ENCODE measurements at places on chromosomes 4 and X. TPM values are rescaled to one million over a fixed set of nuclear protein-coding genes. Genes with fewer than 3 reads are reported as not detected.

The PLAC8 gene
- 0.55 TPM for total RNA-seq

The UCHL1 gene
- 986 TPM for total RNA-seq

The PPEF2 gene
- not detected for total RNA-seq

The H2BW2 gene
- total RNA-seq, result not detected

The DDIT4L gene
- total RNA-seq, result 0.21 TPM

The TMSB15C gene
- 0.19 TPM for total RNA-seq

The HTR2C gene
- total RNA-seq, result not detected

The TMEM154 gene
- total RNA-seq, result 0.06 TPM

The CHM gene
- total RNA-seq, result 8.6 TPM

The USP38 gene
- total RNA-seq, result 7.0 TPM

The EDA2R gene
- 12.4 TPM for total RNA-seq

The AVPR2 gene
- not detected for total RNA-seq

The RAB41 gene
- not detected for total RNA-seq

Data from A549 treated with Mapracorat at 1 μM for 4 hours (cell line).